ENCODE measurements at places on chromosomes 5 and 9.

DNA sequence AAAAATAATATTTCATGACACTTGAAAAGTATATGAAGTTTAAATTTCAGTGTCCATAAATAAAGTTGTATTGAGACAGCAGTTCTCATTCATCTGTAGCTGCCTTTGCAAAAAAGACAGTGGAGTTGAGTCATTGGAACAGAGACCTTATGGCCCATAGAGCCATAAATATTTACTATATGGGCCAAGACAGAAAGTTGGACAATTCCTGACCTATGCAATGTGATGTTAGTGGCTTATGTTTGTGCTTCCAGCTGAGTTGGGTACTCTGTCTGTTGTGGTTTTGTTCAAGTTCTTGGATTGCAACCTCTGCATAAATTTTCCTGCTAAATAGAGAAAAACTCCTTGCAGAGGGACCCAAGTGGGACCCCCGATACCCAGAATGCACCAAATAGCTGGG lies 69.8 kb downstream of the KCNIP1 start:
- no peak for DNase-seq

GRCh38 chr5:117947836-117948235 lies 1040.5 kb downstream of the DTWD2 start:
- DNase-seq = no peak

- no peak for DNase-seq
Observed at GRCh38 chr9:89360465-89360864, 42.2 kb downstream of the SECISBP2 start.

DNA sequence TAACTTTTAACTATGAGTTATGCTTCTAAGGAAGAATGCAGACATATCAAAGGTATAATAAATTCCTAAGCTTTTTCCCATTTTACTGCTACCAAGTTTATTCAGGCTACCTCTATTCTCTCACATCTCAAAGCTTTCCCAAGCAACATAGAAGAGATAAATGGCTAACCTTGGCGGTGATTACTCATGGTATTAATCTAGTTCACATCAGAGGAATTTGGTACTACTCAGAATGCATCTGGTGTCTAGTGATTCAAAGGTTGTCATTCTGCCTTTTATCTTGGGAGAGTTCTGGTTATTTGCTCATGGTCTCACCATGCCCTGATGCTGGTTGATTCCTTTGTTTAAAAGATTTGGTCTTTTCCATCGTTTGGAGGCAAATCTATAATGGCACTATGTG lies 182.7 kb downstream of the TAF11L14 start:
- DNase-seq = no peak

DNA sequence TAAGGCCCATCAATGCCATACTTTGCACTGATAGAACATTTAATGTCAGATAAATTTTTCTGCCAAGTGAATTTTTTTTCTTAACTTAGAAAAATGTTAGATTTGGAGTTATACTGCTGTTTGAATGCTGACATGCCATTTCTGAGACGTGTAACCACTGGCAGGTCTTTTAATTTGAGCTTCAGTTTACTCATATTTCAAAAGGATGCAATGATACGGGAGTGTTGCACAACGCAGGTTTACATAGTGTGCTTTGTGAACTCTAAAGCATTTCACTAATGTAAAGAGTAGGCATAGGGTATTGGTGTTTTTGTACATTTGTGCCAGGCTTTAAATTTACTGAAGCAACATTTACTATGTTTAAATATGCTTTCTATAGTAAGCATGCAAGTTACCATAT lies 4.2 kb downstream of the ZBTB43 start:
- no peak for DNase-seq

GRCh38 chr9:134544388-134545214 lies 97.0 kb upstream of the COL5A1 start:
- DNase-seq = no peak

DNA sequence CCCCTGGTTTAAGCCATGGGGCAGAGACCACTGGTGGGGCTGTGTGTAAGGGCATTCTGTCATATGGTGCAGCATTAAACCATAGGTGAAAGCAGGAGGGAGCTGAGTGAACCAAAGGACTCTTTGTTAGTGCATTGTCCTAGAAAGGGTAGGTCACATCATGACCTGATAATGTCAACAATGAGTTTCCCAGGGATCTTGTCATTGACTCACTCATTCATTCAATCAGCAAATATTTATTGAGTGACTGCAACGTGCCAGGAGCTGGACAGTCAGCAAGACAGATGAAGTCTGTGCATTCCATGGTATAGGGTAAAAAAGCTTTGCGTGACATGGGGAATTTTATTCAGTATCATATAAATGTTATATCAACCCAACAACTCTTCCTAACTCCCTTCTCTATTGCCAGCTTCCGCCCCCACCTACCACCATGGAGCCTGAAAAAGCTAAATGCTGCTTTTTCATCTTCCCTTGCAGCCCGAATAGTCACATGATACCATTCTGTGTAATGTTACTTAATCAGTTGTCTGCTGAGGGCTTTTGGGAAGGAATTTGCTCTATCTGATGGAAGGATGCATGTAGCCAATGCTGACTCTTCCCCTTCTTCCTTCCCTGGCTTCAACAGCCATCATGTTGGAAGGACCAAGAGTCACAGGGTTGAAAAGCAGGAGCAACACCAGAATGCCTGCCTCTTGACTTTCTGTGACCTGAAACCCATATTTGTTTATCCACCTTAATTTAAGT lies 11.5 kb upstream of the OTULINL start:
- no peak for DNase-seq

DNA sequence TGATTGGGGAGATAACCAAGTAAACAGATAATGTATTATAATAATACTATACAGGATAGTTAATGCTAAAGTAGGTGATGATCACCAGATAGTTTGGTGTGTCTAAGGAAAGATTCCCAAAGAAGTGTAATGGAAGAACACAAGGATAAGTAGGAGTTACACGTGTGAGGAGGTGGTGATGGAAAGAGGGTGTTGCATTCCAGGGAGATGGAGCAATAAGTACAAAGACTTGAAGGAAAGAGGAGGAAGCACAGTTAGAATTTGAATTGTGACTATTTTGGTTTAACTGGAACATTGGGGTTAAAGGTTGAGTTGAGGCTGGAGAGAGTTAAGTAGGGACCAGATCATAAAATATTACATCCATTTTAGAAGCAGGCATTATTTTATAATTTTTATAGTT lies 76.9 kb downstream of the IPO11 start:
- DNase-seq = no peak

DNA sequence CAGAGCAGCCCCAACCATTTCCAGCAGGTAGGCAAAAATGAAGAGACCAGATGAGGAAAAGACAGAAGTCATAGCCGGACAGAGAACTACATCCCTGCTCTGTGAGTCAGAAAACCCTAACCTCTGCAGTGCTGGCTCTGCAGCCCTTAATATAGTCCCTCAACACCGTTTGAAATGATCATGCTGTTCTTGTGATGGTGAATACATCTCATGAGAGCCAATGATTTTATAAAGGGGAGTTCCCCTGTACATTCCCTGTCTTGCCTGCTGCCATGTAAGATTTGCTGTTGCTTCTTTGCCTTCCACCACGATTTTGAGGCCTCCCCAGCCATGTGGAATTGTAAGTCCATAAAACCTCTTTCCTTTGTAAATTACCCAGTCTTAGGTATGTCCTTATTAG lies 216.8 kb upstream of the RFX3 start:
- DNase-seq = no peak

- DNase-seq = no peak
Observed at GRCh38 chr5:41809128-41809527, 61.1 kb downstream of the OXCT1 start.

GRCh38 chr9:96874947-96875460 lies 20.7 kb upstream of the ZNF782 start:
- DNase-seq = no peak

DNA sequence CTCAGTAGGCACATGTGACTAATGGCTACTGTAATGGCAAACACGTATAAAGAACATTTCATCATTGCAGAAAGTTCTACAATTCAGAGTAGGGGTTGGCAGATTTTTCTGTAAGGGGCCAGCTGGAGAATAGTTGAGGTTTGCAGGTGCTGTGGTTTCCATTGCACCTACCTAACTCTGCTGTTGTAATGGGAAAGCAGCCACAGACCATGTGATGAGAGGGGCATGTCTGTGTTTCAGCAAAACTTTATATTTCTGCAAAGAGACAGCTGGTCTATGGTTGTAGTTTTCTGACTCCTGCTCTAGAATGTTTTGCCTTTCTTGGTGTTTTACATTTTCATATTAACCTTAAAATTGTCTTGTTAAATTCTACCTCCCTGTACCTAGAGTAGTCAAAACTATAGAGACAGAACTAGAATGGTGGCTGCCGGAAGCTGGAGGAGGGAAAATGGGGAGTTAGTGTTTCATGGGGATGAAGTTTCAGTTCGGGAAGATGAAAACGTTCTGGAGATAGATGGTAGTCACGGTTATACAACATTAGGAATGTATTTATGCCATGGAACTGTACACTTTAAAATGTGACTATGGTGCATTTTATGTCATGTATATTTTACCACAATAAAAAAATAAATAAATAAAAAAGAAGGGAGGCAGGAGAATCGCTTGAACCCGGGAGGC lies 44.3 kb downstream of the NUP214 start:
- DNase-seq = no peak

DNA sequence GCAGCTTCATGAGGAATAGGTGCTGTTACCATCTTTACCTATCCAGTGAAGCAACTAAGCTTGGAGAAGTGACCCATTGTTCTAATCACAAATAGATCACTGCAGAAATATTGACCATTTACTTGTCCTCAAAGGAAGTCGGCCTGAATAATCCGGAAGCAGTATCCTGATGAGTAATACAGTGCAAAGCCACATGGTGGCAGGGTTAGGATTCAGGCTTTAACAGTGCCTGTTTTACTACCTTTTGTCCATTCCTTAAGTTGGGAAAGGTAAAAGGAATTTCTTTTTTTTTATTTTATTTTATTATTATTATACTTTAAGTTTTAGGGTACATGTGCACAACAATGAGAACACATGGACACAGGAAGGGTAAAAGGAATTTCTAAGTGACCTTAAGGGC lies 336.3 kb downstream of the KDM4C start:
- DNase-seq = no peak

GRCh38 chr5:124743602-124744169 lies 2.8 kb downstream of the ZNF608 start:
- DNase-seq = no peak

DNA sequence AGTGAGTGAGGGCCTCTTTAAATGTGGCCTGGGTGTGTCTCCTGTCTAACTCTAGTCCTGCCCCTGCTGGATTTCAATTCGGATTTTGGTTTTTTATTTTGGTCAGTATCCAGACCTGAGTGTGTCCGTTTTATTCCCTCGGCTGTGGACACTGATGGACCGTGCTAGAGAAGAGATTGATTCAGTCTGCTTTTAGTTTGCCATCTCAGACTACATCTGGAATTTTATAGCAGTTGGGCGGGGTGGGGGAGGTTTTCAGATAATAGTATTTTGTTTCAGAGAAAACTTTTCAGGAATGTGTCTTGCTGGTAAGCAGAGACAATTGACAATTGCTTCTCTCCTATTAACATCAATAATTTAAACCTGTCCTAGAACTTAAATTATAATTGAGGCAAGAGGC lies 308.1 kb downstream of the ARHGAP26 start:
- DNase-seq = no peak

DNA sequence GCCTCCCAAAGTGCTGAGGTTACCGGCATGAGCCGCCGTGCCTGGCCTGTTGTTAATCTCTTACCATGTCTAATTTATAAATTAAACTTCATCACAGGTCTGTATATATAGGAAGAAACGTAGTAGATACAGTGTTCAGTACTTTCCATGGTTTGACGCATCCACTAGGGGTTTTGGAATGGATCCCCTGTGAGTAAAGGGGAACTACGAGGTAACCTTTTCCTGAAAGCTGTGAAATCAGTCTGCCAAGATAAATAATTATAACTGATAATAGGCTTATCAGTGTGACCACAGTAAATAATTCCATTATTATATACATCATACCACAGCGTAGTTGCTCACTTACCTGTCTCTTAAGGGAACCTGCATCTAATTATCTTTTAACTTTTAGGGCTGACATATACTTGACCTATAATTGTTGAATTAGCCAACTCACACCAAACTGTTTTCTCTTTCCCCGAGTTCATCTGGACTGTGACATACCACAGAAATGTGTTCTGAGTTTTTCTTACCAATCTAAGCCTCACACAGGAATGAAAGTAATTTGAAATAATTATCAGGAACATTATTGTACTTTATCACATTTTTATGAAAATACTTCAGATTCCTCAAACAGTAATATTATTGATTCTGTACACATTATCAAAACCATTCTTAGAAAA lies 42.9 kb downstream of the DAPK1 start:
- no peak for DNase-seq

DNA sequence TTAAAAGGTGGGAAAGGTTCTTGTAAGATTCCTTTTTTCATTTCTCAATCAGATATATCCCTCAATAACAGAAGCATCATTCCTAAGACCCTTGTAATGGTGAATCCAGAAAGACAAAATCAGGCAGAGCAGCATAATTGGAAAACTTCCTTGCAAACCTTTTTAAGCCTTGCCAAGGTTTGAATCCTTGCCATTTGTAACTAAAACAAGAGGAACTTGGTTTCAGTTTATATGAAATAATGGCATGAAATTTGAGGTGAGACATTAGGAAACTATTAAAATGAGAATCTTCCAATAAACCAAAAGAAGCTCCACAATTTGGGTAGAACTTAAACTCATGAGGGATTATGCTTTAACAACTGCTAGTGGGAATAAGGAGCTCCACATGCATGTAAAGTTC lies 384.7 kb upstream of the SMC2 start:
- DNase-seq = no peak

DNA sequence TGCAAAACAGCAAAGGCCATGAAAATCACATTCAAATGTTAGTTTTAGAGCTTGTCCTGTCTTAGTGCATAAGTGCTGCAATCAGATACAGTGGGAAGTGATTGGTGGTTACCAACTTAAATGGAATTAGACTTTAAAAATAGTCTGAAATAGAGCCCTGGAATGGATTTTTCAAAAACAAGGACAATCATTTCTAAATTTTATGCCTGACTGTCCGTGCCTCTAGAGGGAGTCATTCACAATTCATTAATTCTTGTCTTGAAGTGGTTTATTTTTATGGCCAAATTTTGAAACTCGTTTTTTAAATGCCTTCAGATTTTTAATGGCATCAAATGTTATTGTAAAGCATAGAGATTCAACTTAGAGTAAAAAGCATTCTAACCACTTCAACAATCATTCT lies 561.8 kb upstream of the DAB2 start:
- no peak for DNase-seq

GRCh38 chr5:130893006-130893405 lies 272.1 kb downstream of the HINT1 start:
- no peak for DNase-seq

- no peak for DNase-seq
Observed at GRCh38 chr5:58857609-58858008, 274.7 kb downstream of the RAB3C start.

- no peak for DNase-seq
Observed at GRCh38 chr5:125150041-125150669, 403.7 kb upstream of the ZNF608 start.

Data from GM19239 (cell line).